ENCODE measurements at places on chromosomes 3 and 15.

DNA sequence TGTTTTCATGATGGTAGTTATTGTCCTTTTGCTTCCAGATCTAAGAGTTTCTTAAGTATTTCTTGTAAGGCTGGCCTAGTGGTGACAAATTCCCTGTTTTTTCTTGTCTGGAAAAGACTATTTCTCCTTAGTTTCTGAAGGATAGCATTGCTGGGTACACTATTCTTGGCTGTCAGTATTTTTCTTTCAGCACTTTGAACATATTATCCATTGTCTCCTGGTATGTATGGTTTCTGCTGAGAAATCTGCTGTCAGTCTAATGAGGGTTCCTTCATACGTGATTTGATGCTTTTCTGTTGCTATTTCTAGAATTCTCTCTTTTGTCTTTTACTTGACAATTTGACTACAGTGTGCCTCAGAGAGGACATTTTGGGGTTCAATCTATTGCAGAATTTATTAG, 134.3 kb downstream of the CGGBP1 start:
- no peak for DNase-seq

DNA sequence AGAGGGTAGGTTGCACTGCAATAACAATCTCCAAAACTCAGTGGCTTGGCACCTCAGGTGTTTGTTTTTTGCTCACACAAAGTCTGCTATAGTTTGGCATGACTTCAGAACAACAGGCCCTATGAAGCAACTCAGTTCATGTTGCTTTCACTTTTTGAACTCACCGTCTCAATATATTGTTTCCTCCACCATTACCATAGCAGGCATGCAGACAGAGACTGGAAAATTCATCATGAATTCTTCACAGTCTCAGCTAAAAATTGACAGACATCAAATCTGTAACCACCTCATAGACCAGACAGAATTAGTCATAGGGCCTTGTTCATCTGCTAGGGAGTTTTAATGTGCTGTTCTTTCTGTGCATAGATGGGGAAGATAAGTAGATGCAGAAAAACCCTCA, 161.4 kb upstream of the POU1F1 start:
- no peak for DNase-seq

DNA sequence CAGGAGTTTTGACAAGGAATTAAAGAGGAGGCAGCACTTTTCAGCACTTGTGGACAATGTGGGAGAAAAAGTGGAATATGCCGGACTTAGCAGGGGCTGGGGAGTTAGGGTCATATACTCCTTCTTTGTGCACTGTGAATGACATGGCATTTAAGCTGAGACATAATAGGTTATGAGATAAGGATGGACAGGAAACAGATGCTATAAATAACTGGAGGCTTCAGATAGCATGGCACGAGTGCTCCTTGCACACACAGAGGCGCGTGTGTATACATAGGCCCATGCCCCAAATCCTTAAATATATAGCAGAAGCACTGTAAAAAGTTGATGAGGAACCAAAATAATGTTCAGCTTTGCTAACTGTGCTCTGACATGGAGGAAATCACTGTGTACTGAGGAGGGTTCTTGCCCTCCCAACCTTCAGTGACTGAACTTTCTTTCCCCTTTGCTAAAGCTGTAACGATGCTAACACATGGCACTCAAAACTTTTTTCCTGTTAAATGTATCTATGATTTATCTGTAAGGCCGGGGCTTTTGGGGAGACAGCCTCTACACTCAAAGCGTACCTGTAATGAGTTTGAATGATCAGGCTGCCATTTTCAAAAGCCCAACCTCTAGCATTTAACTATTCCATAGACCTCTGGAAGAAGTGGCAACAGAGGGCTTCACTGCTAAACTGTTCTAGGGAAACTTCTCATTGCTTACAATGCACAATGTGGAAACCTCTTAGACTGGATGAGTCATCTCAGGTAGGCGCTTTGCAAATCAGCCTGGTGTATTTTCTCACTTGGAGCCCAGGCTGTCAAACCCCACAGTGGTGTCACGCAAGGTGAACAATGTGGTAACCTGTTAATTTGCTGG, 784.6 kb downstream of the NR2F2 start:
- DNase-seq, result no peak

DNA sequence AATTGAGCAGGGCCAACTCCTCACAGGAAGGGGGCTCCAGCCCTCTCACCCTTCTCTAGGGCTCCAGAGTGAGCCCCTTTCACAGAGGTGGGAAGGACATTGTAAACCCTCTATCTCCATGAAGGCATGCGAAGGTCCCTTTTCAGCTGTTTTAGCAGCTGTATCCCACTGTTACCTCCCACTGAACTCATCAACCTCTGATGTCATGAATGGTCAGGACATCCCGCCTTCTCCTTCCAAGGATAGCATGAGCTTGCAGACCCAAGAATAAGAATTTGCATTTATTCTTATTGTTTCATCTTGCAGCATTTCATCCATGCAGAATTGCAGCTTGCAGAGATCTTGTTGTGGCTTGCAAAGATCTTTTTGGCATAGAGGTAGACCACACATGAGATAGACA, 24.3 kb upstream of the FGD5 start:
- DNase-seq, result no peak

DNA sequence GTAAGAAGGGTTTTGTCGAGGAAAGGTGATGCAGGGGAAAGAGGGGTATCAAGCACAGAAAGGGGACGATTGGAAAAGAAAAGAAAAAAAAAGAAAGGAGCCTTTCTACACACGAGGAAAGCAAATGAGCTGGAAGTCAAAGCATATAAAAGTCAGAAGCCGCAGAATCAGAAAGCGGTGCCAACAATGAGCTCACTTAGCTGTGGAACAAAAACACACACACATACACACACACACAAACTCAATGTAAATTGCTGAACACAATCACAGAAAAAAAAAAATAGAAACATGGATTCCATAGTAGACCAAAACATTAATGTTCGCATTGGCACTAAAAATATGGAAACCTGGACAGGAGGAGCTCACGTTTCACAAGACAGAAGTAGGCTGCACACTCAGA, 63.4 kb upstream of the FEZF2 start:
- no peak for DNase-seq

DNA sequence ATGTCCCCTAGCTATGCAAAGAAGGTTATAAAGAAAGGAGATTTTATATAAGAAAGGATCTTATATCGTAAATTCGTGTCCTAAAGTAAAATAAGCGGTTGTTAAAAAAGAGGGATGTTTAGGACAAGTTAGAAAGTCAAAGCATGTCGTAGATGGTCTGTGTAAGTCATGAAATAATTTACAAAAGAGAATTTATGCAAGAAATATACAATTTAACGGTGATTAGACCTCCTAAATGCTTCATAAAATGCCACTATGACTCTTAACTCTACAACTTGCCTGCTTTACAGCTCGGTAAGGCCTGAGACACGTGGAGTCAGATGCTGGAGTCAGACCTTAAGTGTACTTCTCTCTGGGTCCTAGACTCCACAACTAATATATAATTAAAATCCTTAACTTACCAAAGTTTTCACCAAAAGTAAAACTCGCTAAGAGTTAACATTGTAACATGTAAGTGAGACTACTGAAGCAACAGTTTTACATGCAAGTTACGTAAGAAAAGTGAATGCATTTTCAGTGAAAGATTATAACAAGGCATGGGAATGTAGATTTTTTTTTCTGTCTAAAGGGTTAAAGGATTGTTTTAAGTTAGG, 13.3 kb upstream of the SRPRB start:
- no peak for DNase-seq

GRCh38 chr3:135000465-135000864, 205.4 kb downstream of the EPHB1 start:
- DNase-seq, result no peak

- DNase-seq, result no peak
Observed at GRCh38 chr3:184176377-184177330, 2.0 kb downstream of the AP2M1 start.

GRCh38 chr15:86540840-86541467, 461.3 kb downstream of the AGBL1 start:
- DNase-seq, result no peak

- no peak for DNase-seq
Observed at GRCh38 chr3:74808506-74809275, 194.2 kb upstream of the CNTN3 start.

- no peak for DNase-seq
Observed at GRCh38 chr3:81419228-81419627, 342.2 kb downstream of the GBE1 start.

DNA sequence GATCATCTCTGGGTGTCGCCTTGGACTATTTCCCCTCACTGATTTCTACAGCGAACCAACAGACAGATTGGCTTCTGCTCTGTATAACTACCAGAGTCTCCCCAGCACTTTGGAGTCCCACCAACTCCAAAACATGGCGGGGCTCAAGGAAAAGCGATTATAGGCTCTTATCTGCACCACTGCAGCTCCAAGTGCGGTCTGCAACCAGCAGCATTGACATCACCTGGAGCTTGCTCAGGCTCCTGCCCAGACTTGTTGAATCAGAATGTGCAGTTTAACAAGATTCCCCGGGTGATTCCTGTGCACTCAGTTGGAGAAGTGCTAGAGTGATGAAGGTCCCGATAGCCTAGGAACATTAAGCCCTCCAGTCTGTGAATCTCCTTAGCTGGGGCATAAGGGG, 9.0 kb downstream of the CCK start:
- no peak for DNase-seq

DNA sequence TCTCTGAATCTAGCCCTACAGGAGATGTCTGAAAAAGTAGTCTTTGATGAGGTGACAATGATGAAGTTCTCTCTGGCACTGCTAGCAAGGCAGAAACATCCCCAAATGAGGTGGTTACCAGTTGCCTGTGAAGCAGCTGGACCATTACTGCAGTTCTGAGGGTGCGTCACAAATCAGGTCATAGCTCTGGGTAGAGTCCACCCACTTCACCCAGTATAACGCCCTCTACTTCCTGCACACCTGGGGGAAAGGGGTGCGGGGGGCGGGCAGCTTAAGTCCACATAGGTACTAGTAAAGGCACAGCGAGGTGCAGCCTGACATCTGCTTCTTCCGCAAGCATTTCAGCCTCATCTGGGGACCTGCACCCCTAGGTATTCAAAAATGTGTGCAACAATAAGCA, 13.4 kb upstream of the SATB1 start:
- DNase-seq, result no peak

GRCh38 chr3:106332129-106332528, 463.3 kb upstream of the CBLB start:
- no peak for DNase-seq

DNA sequence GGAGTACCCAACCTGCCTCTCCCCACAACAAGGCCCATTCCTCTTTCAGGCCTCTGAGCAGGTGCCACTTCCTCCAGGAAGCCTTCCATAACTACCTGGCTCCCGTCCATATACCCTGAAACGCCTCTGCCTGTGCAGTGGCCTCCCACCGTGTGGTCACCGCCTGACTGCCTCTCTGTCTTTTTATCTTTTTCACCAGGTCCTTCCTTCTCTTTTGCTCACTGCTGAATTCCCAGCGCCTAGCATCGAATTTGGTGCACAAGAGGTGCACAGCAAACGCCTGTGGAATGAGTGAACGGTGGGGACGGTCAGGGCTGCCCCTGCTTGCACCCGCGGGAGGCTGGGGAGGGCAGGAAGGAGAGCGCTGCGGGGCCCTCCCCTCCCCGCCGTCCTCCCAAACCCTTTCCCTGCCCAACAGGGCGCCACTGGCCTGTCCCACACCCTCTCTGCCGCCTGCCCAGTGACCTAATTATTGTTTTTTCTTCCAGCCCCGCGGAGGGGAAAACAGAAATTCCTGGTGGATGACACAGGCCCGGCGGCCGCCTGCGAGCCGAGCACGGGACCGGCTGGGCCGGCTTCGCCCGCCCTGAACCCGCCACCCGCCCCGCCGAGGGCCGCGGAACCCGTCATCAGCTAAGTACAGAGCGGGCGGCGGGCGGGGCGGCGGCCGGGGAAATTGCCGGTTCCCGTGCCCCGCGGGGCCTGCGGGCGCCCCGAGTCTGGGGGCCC, 140.1 kb downstream of the SMAD6 start:
- DNase-seq, result no peak

GRCh38 chr3:171160325-171160724, 133.8 kb upstream of the SLC2A2 start:
- no peak for DNase-seq

DNA sequence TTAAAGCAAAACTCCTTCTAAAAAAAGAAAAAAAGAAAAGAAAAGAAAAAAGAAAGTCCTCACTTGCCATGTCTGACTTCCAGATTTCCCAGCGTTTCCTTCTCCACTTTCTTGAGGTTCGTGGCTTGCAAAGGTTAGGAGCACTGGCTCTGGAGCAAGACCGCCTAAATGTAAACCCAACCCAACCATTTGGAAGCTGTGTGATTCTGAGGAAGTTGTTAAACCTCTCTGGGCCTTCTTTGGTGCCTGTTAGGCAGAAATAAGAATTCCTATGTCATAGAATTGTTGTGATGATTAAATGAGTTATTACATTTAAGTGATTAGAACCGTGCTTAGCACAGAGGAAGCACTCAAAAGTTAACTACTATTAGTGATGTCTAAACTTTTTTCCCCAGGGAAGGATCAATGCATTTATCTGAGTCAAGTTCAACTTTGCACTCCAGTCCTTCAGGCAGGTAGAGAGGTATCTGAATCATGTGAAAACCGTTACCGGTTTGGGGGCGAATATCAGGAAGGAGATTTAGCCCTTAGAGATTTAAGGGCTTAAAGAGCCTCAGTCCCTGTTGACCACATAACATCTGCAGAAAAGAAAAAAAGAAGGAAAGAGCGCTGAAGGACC, 78.3 kb upstream of the HES1 start:
- DNase-seq, result no peak

DNA sequence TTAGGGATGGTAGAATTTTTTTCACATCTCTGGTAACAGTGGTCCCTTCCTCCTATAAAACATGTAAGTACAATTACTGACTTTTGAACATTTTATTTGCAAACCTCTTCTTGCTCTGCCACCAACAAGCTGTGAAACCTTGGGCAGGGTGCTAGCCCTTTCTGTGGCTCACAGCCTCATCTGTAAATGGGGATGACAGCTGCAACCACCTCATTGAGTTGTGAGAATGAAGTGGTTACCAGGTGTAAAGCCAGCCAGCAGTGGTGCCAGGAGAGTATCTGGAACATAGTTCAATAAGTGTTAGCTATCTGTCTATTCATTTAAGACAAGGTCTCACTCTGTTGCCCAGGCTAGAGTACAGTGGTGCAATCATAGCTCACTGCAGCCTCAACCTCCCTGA, 278.1 kb downstream of the ERC2 start:
- DNase-seq, result no peak

DNA sequence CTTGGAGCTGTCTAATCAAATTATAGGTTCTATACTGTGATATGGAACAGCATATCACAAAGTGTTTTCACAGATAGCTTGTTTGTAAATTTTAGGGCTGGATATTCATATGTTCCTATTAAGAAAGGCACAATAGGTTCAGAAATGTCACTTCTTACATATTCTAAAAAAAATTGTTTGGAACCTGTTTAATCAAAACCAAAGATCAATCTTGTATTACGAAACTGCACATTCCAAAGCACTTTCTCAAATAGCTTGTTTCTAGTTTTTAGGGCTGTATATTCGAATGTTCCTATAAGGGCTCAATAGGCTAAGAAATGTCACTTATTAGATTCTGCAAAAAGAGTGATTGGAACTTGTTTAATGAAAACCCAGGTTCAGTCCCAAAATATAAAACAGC, 67.4 kb upstream of the OSBPL11 start:
- no peak for DNase-seq

GRCh38 chr3:29635888-29636287, 355.0 kb downstream of the RBMS3 start:
- no peak for DNase-seq

- no peak for DNase-seq
Observed at GRCh38 chr3:173191611-173192010, 50.6 kb upstream of the SPATA16 start.

- DNase-seq, result no peak
Observed at GRCh38 chr15:26179906-26180305, 316.8 kb upstream of the ATP10A start.

- DNase-seq, result no peak
Observed at GRCh38 chr3:30475038-30475808, 131.2 kb upstream of the TGFBR2 start.

Data from NCI-H1092 (cell line).